ENCODE measurements at places on chromosomes 6 and 20. TPM values are rescaled to one million over a fixed set of nuclear protein-coding genes. Genes with fewer than 3 reads are reported as not detected.

DNA sequence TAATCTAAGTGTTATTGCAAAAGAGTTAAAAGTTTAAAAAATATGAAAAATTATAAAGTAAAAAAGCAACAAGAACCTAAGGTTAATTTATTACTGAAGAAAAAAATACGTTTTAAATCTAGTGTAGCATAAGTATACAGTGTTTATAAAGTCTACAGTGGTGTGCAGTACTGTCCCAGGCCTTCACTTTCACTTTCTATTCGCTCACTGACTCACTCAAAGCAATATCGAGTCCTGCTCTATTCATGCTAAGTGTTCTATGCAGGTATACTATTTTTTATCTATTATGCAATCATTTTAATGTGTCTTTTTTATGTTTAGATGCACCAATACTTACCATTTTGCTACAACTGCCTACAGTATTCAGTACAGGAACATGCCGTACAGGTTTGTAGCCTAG is 113.0 kb downstream of the MANEA start:
- no peak for DNase-seq

DNA sequence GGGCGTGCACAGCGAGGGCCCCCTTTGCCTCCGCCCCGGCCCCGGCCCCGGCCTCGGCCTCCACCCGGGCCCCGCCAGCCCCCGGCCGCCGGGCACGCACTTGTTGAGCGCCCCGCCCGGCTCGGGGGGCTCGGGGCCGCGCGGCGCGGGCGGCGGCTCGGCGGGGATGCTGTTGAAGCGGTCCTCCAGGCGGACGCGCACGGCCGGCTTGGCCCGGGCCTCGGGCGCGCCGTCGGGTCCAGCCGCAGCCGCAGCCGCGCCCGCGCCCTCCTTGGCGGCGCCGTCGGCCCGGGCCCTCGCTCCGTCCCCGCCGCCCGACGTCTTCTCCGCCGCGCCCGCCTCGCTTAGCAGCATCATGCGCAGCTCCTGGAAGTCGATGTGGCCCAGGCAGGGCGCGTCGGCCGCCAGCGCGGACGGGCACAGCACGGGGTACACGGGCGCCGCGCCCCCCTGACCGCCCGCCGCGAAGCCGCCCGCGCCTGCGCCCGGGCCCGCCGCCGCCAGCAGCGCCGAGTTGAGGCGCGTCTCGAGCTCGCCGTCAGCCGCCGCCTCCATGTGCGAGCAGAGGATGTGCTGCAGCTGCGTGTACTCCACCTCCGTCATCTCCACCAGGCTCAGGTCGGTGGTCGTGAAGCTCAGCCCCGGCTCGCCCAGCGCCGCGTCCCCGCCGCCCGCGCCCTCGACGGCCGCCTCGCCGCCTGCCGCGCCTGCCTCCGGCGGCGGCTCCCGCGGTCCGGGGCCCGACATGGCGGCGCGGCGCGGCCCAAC is 514 bp downstream of the TCFL5 start:
- DNase-seq: peak; percentile 64

DNA sequence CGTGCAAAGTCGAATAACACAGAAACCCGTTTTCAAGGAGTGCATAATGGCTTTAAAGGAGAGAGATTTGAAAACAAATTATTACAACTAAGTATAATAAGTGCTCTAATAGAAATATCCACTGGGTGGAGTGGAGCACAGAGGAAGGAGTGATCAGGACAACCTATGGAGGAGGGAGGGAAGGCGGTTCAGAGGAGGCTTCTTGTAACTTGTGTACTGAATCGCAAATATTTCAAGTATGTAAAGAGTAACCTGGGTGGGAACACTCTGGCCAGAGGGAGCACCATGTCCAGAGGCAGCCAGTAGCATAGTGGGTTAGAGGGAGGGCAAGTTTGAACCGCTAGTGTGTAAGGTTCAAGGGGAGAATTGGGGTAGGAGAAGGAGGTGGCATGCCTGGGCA is 21.6 kb upstream of the TNFAIP3 start:
- DNase-seq: no peak

- DNase-seq: no peak
These were observed 49.3 kb upstream of the SRPK1 start for GRCh38 chr6:35970181-35970580.

GRCh38 chr6:84521511-84521910 is 242.9 kb downstream of the TBX18 start:
- no peak for DNase-seq

DNA sequence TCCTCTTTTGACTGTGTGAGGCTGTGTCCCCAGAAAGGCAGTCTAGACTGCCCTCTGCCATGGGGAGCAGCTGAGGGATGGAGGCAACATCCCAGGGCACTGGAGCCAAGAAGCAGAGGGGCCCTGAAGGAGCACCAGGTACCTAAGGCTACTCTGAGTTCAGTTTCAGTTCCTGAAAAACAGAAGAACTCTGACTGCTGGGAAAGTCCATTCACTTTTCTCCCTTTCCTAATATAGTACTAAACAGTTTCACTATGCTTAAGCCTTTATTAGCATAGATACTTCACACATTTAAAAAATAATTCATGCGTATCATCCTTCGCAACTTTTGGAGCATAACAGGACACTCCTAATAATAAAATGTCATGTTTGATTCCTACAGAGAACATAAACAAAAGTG is 130.0 kb downstream of the FOXC1 start:
- DNase-seq: no peak

GRCh38 chr20:44810061-44810390 is 320 bp downstream of the RIMS4 start:
- no peak for DNase-seq

Gene DEFB124
- not detected for total RNA-seq

Gene PFDN6
- 40.2 TPM for total RNA-seq

Gene SRMS
- 0.27 TPM for total RNA-seq

Gene PCSK2
- total RNA-seq: 5.6 TPM

Gene SEMG1
- not detected for total RNA-seq

Gene TNFRSF21
- 54.8 TPM for total RNA-seq

- DNase-seq: no peak
These were observed 349.8 kb downstream of the CDC5L start for GRCh38 chr6:44737341-44737740.

DNA sequence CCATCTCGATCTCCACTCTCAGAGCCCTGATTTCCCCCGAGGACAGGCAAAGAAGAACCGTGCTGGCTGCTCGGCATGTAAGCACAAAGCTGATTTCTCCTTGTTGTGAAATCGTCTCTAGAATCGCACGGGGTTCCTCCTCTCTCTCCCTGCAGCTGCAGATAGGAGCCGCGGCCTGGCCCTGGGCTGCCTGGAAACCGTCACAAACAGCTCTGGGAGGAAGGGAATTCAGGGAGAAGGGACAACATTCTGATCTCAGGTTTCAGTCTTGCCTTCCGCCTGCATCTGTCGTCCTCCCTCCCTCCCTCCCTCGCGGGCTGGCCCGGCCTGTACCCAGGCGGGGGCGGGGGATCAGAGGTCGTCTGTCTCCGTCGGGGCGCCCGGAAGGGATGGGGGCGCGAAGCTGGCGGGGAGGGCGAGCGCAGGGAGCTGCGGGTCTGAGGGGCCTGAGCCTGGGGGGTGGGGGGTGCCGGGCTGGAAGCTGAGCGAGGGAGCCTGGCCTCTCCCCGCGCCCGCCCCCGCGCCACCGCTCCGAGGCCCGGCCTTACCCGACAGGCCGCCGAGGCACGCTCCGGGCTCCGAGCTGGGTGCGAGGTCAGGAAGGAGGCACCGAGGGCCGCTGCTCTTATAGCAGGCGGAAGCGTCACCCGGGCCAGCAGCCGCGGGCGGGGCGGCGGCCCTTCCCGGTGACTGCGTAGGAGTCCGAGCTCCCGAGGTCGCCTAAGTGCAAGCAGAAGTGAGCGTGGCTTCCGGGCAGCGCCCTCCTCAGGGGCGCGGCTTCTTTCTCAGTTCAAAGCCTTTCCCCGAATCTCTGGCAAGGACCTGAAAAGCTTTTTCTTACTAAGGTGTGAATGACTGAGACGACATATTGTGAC is at the start of gene SERPINB1:
SERPINB1 (minus strand) TSS at position 600 of the 875 bp plus-strand sequence. CDS start 1,277 bp downstream, outside the sequence.
- peak; percentile 95 for DNase-seq

- no peak for DNase-seq
These were observed 106.1 kb downstream of the TNFAIP3 start for GRCh38 chr6:137973201-137973600.

Gene POPDC3
- not detected for total RNA-seq

DNA sequence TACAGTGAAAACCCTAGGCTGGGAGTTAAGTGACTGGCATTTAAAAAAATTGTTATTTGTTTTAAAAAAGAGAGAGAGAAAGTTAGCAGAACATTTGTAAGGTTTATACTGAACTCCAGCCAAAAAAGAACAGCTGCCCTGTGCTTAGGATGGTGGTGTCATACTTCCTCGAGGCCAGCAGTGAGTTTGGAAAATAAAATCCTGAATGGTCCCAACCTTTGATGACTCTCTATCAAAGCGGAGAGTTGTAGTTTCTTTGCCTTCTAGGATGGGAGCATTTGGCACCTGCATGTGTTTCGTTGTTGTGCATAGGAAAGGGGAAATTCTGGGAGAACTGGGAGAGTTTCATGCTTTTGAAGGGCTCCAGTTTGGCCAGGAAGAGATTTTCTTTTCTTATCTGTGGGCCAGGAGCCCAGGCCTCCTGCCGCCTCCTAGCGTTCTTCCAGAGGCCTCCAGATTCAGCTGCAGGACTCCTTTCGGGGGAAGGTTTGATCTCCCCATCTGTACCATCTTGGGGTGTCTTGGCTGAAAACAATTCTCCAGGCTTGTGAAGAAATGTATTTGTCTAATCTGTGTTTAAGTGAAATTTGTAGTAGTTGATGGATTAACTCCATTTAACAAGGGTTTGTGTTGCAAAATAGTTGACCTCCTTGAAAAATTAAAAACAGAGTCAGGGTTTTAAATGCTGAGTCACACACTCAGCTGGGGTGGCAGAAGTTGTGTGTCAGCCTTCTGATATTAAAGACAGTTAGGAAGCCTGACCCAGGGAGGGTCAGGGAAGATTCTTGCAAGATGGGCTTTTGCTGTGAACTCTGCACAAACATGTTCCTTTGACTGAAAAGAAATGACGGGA is 63.4 kb downstream of the TXNDC5 start:
- no peak for DNase-seq

GRCh38 chr20:39676241-39676640 is 714.1 kb downstream of the DHX35 start:
- peak; percentile 64 for DNase-seq

Gene TNXB
- 36.9 TPM for total RNA-seq

- no peak for DNase-seq
These were observed 126.0 kb upstream of the LRFN2 start for GRCh38 chr6:40713002-40713719.

DNA sequence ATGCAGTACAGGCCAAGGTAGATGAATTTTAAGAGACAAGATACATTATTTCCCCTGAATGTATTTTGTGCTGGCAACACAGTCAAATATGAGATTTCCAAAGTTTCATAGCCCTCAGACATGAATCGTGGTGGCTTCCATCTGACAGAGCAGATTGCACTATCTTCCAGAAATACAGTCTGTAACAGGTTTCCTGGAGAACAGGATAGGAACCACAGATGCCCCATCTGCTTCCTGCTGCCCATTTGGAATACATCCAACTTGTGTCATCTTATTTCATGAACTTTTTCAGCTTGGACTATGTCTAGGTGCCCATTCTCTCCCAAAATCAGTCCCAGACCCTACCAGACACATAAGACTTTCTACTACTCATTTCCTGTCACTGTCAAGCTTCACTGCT is 426.0 kb downstream of the KIF16B start:
- DNase-seq: no peak

DNA sequence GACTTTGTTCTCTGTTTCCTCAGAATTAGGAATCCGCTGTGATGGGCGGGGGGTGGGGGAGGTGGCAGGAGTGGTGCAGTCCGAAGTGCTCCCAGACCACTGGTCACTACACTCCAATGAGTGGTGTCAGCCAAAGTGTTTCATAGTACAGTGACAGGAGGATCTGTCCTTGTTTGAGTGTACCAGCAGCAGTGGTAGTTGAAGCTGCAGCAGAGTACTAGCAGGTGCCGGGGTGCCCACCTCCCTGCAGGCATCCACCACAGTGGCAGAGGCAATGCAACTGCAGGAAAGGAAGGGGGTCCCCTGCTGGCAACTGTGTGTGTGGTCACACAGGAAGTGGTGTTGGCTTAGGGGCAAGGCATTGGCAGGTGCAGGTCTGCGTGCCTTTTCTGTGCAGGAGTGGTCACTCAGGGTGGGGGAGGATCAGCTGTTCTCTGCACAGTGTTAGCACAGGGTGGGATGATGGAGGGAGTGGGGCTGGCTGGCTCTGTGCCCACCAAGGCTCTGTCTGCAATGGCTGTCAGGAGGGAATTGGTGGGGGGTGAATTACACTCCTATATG is 9.7 kb downstream of the HLA-DOB start:
- no peak for DNase-seq

DNA sequence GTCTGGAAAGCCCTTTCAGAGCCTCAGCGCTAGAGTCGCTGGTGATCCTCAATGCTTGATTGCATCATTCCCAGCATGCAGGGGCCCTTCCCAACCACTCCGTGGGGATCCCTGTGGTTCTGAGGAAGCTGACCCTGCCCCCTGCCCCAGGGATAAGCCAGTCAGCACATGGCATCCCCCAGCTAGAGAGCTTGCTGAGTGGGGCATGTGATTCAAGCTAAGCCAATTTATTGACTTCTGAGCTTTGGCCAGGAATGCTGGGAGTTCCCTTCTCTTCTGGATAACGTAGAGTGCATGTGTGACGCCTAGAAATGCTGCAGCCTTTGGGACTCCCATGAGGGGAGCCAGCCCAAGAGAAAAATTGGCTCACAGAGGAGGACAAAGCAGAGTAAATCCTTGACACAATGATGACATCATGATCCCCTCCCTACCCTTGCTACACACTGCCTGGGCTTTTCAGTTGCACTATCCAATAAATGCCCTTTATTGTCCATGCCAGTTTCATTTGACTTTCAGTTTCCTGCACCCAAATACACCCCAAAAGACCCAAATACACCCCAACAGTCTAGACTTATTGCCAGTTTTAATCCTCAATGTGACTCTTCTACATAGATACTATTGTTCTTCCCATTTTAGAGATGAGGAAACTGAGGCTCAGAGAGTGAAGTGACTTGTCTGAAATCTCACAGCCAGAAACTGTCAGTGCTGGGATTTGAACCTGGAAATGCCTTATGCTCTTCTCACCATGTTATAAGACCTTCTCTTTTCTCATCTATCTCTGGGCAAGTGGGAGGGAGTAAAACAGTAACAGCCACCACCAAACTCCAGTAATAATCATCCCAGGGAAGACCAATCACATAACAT is 34.3 kb downstream of the KCNB1 start:
- peak; percentile 54 for DNase-seq

DNA sequence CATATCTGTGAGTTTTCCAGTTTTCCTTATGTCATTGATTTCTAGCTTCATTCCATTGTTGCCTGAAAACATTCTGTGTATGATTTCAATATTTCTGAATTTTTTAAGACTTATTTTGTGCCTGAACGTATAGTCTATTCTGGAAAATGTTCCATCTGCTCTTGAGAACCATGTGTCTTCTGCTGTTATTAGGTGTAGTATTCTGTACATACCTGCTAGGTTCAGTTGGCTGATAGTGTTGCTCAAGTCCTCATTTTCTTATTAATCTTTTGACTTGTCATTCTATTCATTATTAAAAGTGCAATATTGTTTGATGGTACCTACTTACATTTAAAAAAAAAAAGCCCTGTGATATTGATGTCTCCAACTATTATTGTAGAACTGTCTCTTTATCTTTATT is 869.8 kb upstream of the MAN1A1 start:
- no peak for DNase-seq

Gene EDEM2
- total RNA-seq: 22.5 TPM

- DNase-seq: no peak
These were observed 14.5 kb downstream of the NOL4L start for GRCh38 chr20:32570401-32571190.
